Posterior vena cava (tissue), 2 donors: ENCODE measurements at places on chromosomes 3 and 15. TPM values are rescaled to one million over a fixed set of nuclear protein-coding genes. Genes with fewer than 3 reads are reported as not detected.

GATA2 gene
- total RNA-seq: 11.9 TPM

KAT2B gene
- 31.7 TPM for total RNA-seq

GRCh38 chr3:129211772-129212171, 28.1 kb upstream of the CNBP start:
- peak; percentile 92 for DNase-seq

GRCh38 chr3:40580494-40581091, 55.8 kb downstream of the ZNF621 start:
- peak; percentile 83 for DNase-seq

DNA sequence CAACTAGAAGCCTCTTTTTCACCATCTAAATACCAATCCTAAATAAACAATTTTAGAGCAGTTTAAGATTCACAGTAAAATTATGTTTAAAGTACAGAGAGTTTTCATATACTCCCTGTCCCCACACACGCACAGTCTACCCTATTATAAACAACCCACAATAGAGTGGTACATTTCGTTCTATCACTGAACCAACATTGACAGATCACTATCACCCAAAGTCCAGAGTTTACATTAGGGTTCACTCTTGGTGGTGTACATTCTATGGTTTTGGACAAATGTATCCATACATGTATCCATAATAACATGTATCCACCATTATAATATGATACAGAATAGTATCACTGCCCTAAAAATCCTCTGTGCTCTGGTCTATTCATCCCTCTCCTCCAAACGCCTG, 89.0 kb downstream of the MLH1 start:
- DNase-seq: no peak

GPR176 gene
- 11.0 TPM for total RNA-seq

IL12A gene
- total RNA-seq: 0.38 TPM

DNA sequence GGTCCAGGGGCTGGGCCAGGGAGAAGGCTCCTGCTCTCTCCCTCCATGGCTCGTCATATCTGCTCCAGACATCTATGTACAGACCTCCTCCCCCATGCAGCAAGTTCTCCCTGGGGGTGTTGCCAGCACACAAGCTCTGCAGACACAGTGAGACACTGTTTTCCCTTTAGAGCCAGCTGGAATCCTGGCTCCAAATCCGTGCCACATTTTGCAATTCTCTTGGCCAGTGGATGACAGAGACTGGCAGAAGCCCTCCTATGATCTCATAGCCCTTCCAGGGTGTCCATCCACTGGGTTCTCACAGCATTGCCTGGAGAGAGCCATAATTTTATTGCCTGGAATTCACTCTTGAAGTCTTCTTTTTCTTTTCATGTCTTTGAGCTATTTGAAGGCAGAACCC, 203.9 kb downstream of the TLE3 start:
- peak; percentile 88 for DNase-seq

DNA sequence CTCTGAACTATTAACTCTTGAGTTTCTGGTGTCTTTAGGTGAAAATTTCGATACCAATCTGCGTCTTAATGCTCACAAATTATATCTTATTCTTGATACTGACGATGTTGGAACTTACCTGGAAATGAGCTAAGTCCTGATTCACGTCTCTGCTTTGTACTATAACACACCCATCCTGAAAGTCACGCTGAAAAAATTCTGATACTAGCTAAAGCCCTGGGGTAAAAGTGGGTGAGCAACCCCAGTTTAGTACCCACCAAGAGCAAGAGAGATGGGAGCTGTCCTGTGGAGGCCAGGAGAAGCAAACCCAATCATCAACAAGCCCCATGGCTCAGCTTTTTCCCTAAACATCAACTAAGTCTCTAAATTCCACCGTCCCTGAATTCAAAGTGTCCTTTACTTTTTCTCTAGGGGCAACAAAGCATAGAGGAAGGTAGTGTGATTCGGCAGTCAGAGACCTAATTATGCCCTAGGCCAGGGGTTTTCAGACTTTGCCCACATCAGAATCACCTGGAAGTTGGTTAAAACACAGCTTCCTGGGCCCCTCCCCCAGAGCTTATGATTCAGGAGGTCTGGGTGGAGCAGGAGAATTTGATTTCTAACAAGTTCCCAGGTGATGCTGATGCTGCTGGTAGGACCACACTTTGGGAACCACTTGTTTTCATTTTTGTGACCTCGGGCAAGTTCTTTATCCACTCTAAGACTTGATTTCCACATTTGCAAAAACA, 90.2 kb downstream of the OSBPL10 start:
- DNase-seq: no peak

DNA sequence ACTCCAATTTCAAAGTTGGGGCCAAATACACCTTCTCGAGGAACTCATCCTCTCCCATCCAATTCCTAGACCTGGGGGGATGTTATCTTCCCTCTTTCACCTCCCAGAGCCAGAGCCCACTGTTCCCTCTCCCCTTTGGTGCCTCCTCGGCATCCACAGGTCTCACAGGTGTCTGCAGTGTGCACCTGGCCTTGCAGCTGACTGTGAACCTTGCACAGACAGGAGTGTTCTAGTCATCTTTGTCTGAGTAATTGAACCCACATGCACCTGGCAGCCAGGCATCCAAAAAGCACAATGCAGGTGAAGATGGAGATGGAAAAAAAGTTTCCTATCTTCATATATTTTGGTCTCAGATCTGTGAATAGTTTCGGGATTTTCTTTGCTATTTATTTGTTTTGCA, 30.8 kb downstream of the PCOLCE2 start:
- no peak for DNase-seq

- DNase-seq: no peak
These were observed 38.9 kb downstream of the TMEM266 start for GRCh38 chr15:76098685-76099084.

- DNase-seq: no peak
These were observed 134.2 kb downstream of the OTOL1 start for GRCh38 chr3:161630794-161631193.
